ENCODE measurements at places on chromosomes 13 and 19. TPM values are rescaled to one million over a fixed set of nuclear protein-coding genes. Genes with fewer than 3 reads are reported as not detected.

OPA3 gene
- 10.1 TPM for total RNA-seq

ZNF577 gene
- total RNA-seq, result 6.2 TPM

FFAR3 gene
- total RNA-seq, result not detected

ZSWIM4 gene
- total RNA-seq, result 11.4 TPM

ZNF665 gene
- 0.81 TPM for total RNA-seq

TRAPPC5 gene
- 317 TPM for total RNA-seq

TFPT gene
- total RNA-seq, result 55.4 TPM

ATP4A gene
- total RNA-seq, result not detected

IGSF23 gene
- not detected for total RNA-seq

DIAPH3 gene
- 10.1 TPM for total RNA-seq

CYSLTR2 gene
- total RNA-seq, result not detected

IZUMO2 gene
- total RNA-seq, result not detected

ABHD8 gene
- total RNA-seq, result 53.8 TPM
